ENCODE measurements at places on chromosomes 1 and 21.

GRCh38 chr1:112888630-112889029 lies 67.4 kb downstream of the SLC16A1 start:
- no peak for DNase-seq

DNA sequence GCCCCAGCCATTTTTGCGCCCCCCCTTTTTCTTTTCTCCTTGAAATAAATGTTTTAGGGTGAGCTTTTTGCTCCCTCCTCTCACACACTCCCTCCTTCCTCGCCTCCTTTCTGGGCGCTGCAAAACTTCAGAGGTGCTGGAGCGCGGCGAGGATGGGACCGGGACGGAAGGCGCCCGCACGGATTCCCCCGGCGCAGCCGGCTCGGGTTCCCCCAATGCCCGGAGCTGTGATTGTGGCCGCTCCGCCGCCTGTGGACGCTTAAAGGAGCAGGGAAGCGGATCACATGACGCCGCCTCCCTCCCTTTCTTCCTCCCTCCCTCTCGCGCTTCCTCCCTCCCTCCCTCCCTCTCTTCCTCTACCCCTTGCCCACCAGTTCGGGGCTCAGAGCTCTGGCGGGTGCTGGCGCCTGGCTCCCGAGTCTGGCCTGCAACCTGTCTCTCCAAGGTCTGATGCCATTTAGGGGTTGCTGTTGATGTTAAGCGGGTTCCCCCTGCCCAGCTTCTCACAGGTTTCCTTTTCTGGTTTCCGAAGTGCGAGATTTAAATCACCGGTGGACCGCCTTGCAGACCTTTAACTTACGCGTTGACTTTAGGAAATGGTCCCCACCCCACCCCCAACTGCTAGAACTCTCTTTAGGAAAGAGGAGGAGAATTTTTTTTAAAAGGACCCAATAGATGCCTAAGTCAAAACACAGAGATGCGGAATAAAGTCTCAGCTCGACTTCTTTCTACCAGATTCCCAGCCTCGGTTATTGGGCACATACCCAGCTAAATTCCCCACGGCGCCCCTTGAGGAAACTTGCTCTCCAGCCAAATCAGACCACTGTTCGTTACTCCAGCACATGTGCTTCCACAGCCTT lies at the start of gene WLS:
Gene WLS, minus strand, starts transcription at position 235 of the 860 bp plus-strand sequence. Its CDS starts 224 bp downstream, at position 11.
- DNase-seq, result peak; percentile 19

GRCh38 chr1:225517221-225517620 lies 89.4 kb upstream of the LBR start:
- no peak for DNase-seq

DNA sequence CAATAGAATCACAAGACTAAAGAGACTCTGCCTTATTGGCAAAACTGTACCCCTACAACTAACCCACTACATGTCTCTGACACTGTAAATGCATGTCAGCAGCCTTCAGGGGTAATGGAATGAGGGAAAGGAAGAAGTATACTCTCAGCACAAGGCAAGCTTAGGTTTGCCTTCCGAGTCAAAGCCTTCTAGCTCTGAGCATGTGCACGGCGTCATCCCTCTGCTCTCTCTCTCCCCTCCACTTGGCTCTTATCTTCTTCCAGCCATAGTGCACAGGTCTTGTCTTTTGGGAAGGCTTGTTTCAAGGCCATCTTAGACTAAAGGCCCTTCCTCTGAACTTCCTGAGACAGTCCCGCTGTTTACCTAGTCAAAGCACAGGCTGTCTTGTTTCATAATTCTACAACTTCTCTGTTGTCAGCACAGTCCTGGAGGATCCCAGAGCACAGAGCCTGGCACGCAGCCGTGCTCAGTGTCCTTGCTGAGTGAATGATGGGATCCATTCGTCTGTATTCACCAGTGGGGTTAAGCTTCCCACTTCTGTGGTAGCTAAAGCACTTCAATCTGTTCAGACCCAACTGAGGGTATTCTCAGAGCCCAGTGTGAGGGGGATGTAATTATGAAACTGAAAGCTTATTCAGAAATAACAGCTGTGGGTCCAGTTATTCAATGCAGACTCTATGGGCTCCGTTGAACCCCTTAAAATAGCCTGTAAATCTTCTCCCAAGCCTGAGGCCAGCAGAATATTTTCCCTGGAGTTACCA lies 166.5 kb upstream of the PLD5 start:
- no peak for DNase-seq

DNA sequence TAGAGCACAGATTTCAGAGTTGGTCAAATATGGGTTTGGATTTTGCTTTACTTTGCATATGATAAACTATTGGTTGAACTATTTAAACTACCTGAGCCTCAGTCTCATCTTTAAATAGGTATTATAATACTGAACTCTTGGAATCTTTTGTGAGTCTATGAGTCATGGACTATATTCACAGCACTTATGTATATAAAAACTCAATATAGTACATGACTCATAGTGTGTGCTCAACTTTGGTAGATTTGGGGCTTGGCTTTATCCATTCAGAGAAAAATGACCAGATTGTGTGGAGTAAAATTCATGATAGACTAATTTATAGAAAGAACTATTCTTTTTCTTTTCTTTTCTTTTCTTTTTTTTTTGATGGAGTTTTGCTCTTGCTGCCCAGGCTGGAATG lies 28.7 kb downstream of the FCRL3 start:
- DNase-seq, result no peak

GRCh38 chr1:39295901-39296300 lies 91.4 kb downstream of the MACF1 start:
- no peak for DNase-seq

GRCh38 chr1:19360016-19360415 lies 47.9 kb downstream of the SLC66A1 start:
- DNase-seq, result no peak

GRCh38 chr1:119080586-119080985 lies 59.9 kb downstream of the WARS2 start:
- no peak for DNase-seq

GRCh38 chr21:15966231-15966630 lies 236.4 kb downstream of the USP25 start:
- no peak for DNase-seq

DNA sequence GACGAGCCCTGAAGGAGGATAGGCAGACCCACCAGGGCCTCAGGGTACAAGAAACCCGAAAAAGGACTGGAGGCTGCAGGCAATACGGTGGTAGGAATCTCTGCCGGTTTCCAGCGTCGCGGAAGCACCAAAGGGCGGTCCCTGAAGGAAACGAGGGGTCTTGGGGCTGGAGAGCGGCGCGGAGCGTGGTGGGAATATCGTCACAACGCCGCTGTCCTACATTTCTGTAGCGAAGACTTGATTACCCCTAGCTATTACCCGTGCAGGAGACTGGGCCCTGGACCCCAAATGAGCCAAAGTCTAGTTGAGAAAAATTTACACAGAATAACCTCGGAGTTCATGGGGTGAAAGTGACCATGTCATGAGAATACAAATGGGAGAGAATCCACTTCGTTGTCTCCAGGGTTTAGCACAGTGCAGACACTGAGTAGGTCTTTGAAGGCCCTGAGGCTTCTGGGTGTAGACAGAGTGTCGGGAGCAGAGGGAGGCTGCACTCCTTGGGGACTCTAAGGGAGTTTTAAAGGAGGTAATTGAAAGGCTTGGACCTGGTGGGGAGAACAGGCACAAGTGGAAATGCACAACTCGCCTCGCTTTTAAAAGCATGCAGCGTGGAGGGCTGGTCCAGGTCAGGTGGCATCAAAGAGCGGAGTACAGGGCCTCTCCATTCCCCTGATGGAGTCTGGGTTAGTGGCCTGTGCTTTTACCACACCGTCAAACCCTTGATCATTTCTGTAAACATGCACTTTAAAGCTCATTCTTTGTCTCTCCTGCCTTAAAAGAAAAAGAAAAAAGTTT lies 1.5 kb downstream of the ATP1A1 start:
- DNase-seq, result no peak

DNA sequence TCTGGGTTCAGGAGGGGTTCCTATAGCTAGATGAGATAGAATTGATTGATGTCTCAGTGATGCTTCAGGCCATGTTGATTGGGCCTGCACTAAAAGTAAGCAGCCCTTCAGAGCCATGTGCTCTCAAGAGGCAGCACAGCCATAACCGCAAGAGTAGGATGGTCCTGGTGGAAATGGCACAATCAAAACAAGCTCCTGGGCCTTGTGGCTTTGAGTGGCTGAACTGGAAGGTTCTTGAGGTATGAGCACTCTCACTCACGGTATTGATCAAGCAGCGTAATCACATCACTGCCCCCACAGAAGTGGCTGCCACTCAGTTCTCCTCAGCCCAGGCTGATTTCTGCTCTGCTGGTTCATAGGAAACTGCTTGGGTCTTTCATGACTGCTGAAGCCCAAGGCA lies 76.0 kb downstream of the DDR2 start:
- DNase-seq, result no peak

DNA sequence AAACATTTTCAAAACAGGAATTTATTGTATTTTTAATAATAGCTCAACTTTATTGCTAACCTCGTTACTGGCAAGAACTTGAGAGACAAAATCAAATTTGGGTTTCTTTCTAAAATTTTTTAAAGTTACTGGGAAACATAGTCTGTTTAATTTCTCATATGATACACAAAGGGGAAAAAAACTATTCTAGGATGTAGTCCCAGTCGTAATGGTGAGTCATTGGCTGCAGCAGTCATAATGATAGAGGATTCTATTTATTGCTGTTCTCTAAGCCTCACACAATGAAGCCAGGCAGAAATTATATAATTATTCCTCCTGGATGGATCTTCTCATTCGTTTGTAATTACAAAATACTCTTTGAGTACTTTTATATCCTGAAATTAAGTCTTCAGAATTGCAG lies 326.5 kb upstream of the SGIP1 start:
- no peak for DNase-seq

DNA sequence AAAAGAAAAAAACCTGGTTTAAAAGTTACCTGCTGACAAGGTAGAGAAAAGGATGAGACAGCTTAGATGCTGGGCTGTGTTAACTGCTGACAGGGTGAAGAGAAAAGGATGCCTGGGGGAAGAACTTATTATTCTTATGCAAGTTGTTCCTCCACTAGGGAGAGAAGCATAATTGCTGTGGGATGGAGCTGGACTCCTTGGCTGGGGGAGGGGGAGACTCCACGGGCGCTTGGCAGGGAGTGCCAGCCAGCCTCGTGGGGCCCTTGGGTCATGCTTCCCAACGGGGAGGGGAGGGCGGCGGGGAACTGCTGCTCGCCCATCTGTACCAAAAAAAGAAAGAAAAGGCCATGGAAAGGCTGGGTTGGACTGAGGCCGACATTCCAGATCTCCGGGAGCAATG lies 47.2 kb downstream of the SYCP1 start:
- no peak for DNase-seq

DNA sequence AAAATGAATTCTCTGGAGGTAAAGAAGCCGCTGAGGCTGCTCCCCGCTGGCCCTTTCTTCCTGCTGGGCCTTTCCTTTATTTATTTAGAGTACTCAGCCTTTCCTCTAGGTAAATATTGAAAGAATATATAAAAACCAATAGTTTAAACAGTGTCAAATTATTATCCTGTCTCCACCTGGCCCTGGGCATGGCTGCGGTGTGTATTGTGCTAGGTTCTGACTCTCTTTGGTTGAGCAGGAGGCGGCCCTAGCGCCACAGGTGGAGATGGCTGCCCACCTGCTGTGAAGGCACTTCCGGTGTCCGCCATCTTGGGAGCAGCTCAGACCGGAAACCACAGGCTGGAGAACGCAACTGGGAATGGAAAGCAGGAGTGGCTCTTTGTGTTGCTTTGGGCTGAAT lies 29.0 kb upstream of the CLDN14 start:
- DNase-seq, result no peak

- DNase-seq, result no peak
These were observed 6.0 kb upstream of the SMIM12 start for GRCh38 chr1:34865573-34865972.

Measured in HuH-7.5 (cell line).